ENCODE measurements at places on chromosomes 13 and 19.

DNA sequence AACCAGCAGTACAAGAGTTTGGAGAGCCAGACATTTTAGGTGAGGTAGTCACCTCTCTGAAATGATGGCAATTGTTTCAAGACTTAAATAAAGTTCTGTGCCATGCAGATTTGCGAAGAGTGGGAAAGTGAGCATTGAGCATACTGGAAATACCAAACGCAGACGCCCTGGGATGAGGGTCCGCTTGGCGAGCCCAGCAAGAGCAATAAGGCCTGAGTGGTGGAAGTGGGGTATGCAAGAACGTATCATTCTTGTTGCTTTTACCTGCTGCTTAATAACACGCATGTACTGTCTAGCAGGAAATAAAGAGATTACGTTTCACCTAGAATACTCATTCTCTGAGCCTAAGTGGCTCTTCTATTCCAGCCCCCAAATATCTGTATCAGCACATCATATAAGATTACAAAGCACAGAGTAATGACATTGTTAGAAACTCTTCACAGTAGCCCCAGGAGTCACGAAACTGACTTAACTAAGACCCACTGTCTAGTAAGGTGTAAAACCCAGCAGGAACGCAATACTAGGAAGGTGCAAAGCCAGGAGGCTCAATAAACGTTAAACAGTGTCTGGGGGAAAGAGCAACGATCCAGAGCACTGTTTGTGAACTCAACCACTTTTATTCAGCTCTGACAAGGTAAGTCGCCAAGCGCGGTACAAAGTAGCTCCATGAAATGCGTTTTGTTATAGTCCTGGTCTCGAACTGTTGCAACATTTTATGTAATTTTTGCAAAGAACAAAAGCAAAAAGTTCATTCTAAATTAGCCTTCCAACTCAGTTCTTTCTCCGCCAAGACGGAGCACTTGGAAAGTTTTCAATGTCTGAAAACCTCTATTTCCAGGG lies 1.2 kb downstream of the RCBTB2 start:
- H3K4me3 ChIP-seq = peak overlapping the region; percentile 87
- DNase-seq = no peak

- H3K27me3 ChIP-seq = peaks cover 4% of the 10 kb centered on the region
- peak; percentile 89 for DNase-seq
- H3K4me1 ChIP-seq = peaks cover 2% of the 10 kb centered on the region
- H3K36me3 ChIP-seq = no peaks in the 10 kb centered on the region
Observed at GRCh38 chr19:40614622-40615411, 13.6 kb downstream of the LTBP4 start.

GRCh38 chr19:12792051-12792852 lies 966 bp downstream of the JUNB start:
- peaks cover 2% of the 10 kb centered on the region for H3K4me1 ChIP-seq
- H3K4me3 ChIP-seq = peak overlapping the region; percentile 99
- peak overlapping the region; percentile 98 for H3K27ac ChIP-seq
- no peaks in the 10 kb centered on the region for H3K36me3 ChIP-seq
- H3K27me3 ChIP-seq = no peaks in the 10 kb centered on the region

GRCh38 chr13:42539670-42540069 lies 34.3 kb upstream of the TNFSF11 start:
- no peak overlapping the region for H3K4me3 ChIP-seq
- no peaks in the 10 kb centered on the region for H3K27me3 ChIP-seq
- H3K36me3 ChIP-seq = no peaks in the 10 kb centered on the region

- no peaks in the 10 kb centered on the region for H3K27me3 ChIP-seq
- no peak overlapping the region for H3K4me3 ChIP-seq
- H3K36me3 ChIP-seq = no peaks in the 10 kb centered on the region
- DNase-seq = no peak
- H3K4me1 ChIP-seq = no peaks in the 10 kb centered on the region
- H3K27ac ChIP-seq = no peak overlapping the region
Observed at GRCh38 chr13:67438465-67438864, 208.3 kb upstream of the PCDH9 start.

DNA sequence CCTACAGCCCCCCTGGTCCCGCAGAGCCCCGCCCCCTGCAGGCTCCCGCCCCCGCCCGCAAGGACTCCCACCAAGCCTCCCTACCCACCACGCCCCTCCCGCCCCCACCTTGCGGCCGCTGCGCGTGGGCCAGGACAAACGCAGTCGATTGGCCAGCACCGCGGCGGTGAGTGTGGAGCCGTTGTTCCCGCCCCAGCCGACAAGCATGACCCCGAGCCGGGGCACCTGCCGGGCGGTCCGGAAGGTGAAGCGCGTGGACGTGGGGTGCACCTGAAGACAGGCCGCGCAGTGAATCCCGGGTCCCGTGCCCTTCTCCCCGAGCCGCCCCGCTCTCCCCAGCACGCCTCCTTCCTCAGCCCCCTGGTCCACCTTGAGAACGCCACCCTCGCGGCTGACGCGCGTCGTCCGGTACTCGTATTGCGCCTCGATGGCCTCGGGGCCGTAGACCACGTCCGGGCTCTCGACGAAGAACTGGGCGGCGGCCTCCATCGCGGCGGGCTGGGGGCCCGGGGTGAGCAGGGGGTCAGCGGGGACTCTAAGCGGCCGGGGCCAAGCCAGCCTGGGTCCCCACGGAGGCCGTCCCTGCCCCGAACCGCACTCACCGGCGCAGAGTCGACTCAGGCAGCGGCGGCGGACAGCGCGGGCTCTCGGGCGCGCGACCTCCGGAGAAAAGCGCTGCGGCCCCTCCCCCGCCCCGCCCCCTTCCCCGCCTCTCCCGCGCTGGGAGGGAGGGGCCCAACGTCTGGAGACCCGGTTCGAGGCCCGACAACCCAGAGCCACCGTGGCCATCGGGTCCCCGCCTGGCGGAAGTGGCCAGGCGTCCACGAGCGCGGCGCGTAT lies at the start of gene ISYNA1:
Gene ISYNA1 (minus strand): TSS at position 643 of the 840 bp plus-strand sequence. CDS start 154 bp downstream, at position 489.
- peak within 1 kb of the TSS; percentile 48 for H3K4me3 ChIP-seq
- H3K4me1 ChIP-seq = peaks cover 18% of the 10 kb centered on the region
- no peaks in the 10 kb centered on the region for H3K36me3 ChIP-seq
- DNase-seq = peak; percentile 68
- peak within 1 kb of the TSS; percentile 71 for H3K27ac ChIP-seq
- no peaks in the 10 kb centered on the region for H3K27me3 ChIP-seq

DNA sequence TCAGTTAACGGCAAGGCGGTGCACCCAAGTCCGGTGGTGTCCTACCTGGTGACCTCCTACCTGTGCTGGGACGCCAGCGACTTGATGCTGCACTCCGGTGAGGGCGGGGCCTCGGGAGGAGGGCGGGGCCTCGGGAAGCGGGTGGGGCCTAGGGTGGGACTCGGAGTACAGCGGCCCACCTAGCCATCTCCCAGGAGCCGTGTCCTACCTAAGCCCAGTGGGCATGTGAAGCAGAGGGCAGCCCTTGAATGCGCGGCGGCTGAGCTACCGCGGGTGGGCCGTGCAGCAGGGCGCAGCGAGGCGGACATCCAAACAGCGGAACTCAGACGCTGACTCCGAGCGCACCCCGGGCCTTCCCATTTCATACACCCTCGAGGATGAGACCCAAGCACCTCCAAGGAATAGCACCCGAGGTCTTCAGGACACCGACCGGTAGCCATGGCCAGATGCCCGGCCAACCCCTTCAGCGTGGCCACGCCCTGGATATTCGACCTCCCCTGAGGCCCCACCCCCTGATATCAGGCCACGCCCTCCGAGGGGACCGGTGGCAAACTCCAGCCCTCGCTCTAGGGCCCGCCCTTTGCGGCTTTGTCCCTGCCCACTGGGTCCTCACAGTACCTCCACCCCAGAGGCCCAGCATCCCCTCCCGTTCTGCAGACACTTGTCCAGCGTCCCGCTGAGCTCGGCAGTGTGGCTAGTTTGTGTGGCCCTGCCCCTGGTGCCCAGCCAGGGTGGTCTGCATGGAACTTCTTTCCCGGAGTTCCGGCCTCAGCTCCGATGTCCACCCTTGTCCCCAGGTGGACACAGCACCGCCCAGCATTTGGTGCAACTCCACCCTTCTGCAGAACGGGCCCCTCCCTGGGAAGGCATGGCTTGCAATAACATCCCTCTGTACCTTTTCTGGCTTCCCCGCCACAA lies 5.4 kb downstream of the KLK1 start:
- no peaks in the 10 kb centered on the region for H3K36me3 ChIP-seq
- no peak overlapping the region for H3K27ac ChIP-seq
- H3K4me3 ChIP-seq = no peak overlapping the region

- no peaks in the 10 kb centered on the region for H3K4me1 ChIP-seq
- no peak for DNase-seq
- H3K27ac ChIP-seq = no peak overlapping the region
- H3K36me3 ChIP-seq = no peaks in the 10 kb centered on the region
- no peaks in the 10 kb centered on the region for H3K27me3 ChIP-seq
- no peak overlapping the region for H3K4me3 ChIP-seq
Observed at GRCh38 chr13:30738526-30739236, 3.3 kb downstream of the ALOX5AP start.

- no peak overlapping the region for H3K4me3 ChIP-seq
- no peak overlapping the region for H3K27ac ChIP-seq
- no peak for DNase-seq
- H3K27me3 ChIP-seq = no peaks in the 10 kb centered on the region
Observed at GRCh38 chr19:55552620-55553019, 7.3 kb upstream of the SBK3 start.

DNA sequence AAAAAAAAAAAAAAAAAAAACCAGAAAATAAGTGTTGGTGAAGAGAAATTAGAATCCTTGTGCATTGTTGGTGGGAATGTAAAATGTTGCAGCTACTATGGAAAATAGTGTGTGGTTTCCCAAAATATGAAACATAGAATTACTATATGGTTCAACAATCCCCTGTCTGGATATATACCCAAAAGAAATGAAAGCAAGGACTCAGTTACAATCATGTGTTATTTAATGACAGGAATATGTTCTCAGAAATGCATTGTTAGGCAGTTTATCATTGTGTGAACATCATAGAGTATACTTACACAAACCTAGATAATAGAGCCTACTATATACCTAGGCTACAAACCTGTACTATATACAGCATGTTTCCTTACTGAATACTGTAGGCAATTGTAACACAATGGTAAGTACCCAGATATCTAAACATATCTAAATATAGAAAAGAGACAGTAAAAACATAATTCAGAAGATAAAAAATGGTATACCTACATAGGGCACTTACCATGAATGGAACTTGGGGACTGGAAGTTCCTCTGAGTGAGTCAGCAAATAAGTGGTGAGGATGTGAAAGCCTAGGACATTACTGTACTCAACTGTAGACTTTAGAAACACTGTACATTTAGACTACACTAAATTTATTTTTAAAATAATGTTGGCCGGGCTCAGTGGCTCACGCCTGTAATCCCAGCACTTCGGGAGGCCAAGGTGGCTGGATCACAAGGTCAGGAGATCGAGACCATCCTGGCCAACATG lies 25.7 kb upstream of the SLC7A1 start:
- no peaks in the 10 kb centered on the region for H3K4me1 ChIP-seq
- H3K27ac ChIP-seq = no peak overlapping the region
- H3K4me3 ChIP-seq = no peak overlapping the region
- H3K27me3 ChIP-seq = no peaks in the 10 kb centered on the region
- H3K36me3 ChIP-seq = no peaks in the 10 kb centered on the region

DNA sequence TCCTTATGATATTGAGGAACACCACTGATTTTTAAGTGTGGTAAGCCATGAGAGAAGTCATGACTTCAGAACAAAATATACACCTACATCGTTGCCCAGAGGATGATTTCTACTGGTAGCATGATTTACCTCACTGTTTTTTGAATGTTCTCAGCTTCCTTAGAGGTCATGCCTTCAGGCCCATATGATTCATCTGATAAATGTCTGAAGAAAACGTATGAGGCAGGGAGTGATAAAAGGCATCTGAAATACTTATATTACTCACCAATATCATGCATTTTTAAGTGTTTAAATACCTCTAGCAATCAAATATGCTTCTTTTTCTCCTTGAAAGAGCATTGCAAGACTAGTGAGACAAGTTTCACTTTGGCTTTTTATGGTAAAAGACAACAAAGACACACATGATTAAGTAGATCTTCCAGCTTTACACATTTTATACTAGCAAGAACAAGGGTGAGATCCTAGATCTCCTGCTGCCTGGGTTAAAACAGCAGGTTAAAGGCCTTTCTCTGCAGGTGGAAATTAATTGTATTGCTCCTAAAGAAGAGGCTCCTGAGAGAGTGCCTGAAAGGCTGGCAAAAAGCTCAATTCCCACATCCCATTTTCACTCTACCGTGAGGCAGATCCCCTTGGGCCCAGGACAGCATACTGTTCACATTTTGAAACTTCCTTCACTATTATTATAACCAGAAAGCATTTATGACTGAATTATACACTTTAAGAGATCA lies 432.4 kb downstream of the SLITRK1 start:
- H3K27me3 ChIP-seq = no peaks in the 10 kb centered on the region
- no peaks in the 10 kb centered on the region for H3K4me1 ChIP-seq
- no peak for DNase-seq
- no peaks in the 10 kb centered on the region for H3K36me3 ChIP-seq
- H3K4me3 ChIP-seq = no peak overlapping the region

- no peaks in the 10 kb centered on the region for H3K27me3 ChIP-seq
- no peaks in the 10 kb centered on the region for H3K36me3 ChIP-seq
- H3K4me1 ChIP-seq = peaks cover 4% of the 10 kb centered on the region
- no peak overlapping the region for H3K4me3 ChIP-seq
- DNase-seq = no peak
Observed at GRCh38 chr19:47122359-47123335, 8.0 kb upstream of the SAE1 start.

DNA sequence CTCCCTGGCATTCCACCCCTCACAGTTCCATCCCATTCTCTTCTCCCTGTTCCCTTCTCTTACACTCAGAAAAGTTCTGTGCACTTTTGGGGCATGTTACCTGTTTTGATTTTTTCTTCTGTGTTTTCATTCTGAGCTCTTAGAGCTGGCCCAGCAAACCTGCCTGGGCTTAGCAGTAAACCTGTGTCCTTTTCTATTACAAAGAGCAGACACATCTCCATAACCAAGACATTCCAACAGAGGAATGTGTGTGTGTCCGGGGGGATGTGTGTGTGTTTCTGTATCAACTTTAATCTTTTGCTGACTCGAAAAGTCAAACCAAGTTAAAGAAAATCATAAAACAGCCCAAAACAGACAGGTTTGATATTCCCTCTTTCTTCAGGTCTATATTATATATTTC lies 49.1 kb upstream of the SOX21 start:
- no peaks in the 10 kb centered on the region for H3K36me3 ChIP-seq
- no peak for DNase-seq
- H3K4me1 ChIP-seq = no peaks in the 10 kb centered on the region
- H3K27me3 ChIP-seq = no peaks in the 10 kb centered on the region
- no peak overlapping the region for H3K4me3 ChIP-seq

GRCh38 chr19:6415591-6416190 lies 8.9 kb downstream of the KHSRP start:
- H3K27ac ChIP-seq = no peak overlapping the region
- H3K36me3 ChIP-seq = peaks cover 42% of the 10 kb centered on the region
- H3K4me3 ChIP-seq = no peak overlapping the region

DNA sequence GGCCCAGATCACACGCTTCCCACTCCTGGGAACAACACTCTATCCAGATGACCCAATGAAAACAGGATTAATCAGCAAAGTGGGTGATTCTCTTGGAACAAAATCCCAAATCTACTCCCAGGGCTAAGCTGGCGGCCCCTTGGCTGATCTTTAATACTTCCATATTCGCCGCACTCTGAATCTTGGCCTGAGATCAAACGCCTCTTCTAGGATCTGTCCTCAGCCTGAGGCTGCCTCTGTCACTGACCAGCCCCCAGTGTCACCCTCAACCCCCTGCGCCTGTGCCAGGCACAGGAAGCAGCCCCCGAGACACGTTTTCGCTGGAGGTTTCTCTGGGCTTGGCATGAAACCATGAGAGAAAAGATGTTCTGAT lies 2.4 kb upstream of the CTXN1 start:
- peaks cover 21% of the 10 kb centered on the region for H3K36me3 ChIP-seq
- no peak overlapping the region for H3K4me3 ChIP-seq
- H3K27ac ChIP-seq = no peak overlapping the region
- peaks cover 10% of the 10 kb centered on the region for H3K4me1 ChIP-seq
- no peaks in the 10 kb centered on the region for H3K27me3 ChIP-seq

GRCh38 chr13:108959234-108959633 lies 329.8 kb downstream of the MYO16 start:
- no peaks in the 10 kb centered on the region for H3K4me1 ChIP-seq
- H3K27me3 ChIP-seq = no peaks in the 10 kb centered on the region
- H3K4me3 ChIP-seq = no peak overlapping the region
- H3K27ac ChIP-seq = no peak overlapping the region
- H3K36me3 ChIP-seq = no peaks in the 10 kb centered on the region
